RWPE1 (cell line): ENCODE measurements at places on chromosomes 16 and 17.
A peak's percentile ranks its signal among the peaks of the same experiment; 100 is the strongest.

- DNase-seq: peak; percentile 14
Observed at GRCh38 chr17:48100160-48100559, 1.1 kb downstream of the CBX1 start.

- DNase-seq: no peak
Observed at GRCh38 chr16:1393613-1394176, 20.8 kb downstream of the UNKL start.

GRCh38 chr17:27224526-27225315, 69.2 kb upstream of the WSB1 start:
- DNase-seq: no peak

GRCh38 chr16:11328172-11329070, 16.8 kb upstream of the RMI2 start:
- peak; percentile 75 for DNase-seq

DNA sequence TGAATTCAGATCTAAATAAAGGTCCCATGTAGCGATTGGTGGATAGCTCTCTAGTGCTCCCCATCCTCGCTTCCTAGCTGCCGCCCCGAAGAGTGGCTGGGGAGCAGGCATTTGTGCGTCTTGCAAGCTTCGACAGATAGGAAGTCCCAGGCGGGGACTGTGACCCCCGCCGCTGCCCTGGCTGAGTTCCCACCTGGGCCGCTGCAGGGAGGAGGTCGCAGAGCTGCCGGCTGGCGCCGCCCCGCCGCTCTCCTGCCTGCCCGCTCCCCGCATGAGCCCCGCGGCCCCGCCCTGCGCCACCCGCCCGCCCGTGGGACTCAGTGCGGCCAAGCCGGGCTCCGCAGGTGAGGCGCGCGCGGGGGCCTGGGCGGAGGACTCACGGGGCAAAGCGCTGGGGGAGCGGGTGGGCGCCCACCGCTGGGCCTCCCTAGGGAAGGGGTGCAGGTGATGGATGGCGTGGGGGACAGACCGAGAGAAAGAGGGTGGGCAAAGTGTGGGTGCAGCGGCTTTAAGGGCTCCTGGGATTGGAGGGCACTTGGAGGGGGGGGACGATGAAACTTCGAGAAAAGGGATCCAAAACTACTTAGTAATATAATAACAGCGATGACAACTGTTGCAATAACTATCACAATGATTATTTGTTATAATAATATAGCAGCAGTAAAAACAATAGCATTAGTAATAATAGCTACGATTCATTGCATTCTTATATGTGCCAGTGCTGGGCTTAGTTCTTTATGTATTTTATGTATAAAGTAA, at the start of gene OTOA:
Gene OTOA (plus strand): TSS at position 80 of the 759 bp plus-strand sequence. CDS start 14,547 bp downstream, outside the sequence.
- no peak for DNase-seq

DNA sequence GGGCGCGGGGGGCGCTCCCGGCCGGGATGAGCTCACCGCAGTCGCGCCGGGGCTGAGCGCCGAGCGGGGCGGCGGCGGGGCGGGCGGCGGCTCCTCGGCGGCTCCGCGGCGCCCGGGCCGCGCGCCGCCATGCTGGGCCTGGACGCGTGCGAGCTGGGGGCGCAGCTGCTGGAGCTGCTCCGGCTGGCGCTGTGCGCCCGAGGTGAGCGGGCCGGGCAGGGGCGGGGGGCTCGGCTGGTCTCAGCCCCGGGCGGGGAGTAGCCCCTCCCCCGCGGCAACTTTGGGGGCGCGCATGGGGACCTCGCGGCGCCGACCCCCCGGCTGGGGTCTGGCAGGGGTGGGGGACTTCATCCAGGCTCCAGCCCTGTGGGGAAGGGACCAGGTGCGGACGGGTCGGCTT, at the start of gene ARHGDIG:
Gene ARHGDIG (plus strand): TSS at position 40 of the 400 bp plus-strand sequence. CDS start 90 bp downstream, at position 130.
- DNase-seq: no peak

GRCh38 chr17:67594115-67594880, 123.4 kb upstream of the NOL11 start:
- DNase-seq: no peak

DNA sequence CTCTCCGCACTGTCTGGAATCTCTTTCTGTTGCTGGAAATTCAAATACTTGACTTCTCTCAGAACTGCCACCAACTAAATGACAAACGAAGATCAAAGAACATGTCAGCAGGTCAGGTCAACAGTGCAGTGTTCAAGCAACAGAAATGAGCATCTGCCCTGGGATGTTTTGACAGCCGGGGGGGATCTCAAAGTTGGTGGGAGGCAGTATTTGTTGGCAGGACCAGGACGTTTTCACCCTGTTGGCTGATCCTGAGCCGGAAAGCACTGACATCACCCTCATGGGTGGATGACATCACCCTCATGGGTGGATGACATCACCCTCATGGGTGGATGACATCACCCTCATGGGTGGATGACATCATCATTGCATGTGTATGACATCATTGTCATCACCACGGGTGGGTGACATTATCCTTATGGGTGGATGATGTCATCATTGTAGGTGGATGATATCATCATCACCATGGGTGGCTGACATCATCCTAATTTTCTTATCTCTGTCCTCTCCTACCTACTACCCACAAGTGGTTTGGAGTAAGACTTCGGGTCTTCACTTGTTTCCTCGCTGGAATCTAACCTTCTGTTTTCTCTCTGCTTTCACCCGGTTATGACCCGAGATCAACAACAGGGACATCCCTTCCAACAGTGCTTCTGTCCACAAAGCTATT, 18.9 kb downstream of the DNAH17 start:
- peak; percentile 67 for DNase-seq

DNA sequence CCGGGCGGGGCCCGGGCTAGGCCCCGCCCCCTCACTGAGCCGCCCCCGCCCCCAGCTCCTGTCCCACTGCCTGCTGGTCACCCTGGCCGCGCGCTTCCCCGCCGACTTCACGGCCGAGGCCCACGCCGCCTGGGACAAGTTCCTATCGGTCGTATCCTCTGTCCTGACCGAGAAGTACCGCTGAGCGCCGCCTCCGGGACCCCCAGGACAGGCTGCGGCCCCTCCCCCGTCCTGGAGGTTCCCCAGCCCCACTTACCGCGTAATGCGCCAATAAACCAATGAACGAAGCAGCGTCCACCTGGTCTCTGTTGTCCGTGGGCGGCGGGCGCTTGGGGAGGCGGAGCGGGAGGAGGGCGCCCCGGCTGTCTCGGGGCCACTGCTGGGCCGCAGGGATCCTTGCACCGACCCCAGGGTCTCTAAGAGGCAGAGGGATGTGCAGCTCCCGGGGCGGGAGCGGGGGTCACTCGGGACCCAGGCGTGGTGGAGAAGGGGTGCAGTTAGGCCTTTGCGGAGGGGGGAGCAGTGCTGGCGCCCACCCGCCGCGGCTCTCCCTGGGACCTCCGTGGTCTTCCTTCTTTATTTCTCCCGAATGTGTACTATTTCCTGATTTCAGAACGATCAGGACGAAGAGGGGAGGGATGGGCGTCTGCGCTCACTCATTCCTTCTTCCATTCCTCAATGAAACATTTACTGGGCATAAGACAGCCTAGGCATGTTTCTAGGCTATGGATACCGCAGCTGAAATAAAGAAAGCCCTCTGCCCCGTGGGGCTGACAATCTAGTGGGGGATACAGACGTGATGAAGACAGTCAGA, 2.0 kb downstream of the HBZ start:
- DNase-seq: no peak

GRCh38 chr16:12271006-12271405, 294.5 kb downstream of the SNX29 start:
- DNase-seq: no peak

DNA sequence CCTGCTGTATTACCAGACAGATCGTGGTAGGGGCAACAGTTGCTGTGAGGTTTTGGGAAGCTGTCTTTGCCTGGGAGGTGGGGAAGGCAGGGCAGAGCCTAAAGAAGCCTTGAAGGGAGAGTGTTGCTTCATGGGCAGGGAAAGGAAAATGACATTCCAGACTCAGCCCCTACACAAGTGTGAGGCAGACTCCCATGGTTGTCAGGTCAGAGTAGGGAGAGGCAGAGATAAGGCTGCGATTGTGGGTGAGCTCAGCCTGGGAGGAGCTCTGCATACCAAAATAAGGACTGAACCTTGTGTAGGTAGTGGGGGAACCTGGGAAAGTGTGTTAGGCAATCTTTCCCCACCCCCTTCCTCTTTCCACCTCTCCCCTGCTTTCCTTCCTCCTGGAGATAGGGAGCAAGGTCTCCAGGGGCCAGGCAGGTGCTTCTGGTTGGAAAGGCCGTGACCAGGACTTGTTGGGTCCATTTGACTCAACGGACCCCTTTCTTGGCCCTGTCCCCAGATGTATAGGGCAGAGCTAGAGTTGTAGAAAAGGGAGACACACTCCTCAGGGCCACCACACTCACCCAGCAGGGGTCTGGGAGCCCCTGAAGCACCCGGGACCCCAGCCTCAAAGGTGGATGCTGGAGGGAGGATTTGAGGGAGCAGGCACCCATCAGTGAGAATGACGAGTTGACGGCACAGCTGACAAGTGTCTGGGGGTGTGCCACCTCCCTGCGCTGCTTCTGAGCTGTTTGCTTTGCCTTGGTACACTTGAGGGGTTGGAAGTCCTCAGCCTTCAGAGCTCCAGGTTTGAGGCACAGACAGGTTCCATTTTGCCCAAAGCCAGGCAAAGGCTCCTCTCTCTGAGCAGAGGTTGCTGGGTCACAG, 18.5 kb upstream of the TOB1 start:
- peak; percentile 25 for DNase-seq

- DNase-seq: no peak
Observed at GRCh38 chr16:68961778-68962402, 118.6 kb downstream of the TANGO6 start.

GRCh38 chr17:6104956-6105648, 34.9 kb downstream of the WSCD1 start:
- no peak for DNase-seq

DNA sequence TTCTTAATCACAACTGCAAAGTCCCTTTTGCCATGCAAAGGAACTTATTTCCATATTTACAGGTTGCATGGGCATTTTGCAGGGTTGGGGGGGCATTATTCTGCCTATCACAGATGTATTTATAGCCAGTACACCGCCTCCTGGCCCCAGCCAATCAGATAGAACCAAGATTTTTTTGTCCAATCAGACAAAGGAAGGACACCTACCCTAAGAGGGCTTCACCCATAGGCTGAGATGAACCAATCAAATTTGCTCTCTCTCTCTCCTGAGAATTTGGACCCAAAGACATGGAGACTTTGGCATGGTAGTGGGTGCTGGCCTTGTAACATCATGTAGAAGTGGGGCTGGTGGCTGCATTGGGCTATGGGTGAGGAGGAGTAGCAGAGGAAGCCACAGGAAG, 3.9 kb upstream of the KCNG4 start:
- DNase-seq: no peak

- DNase-seq: no peak
Observed at GRCh38 chr17:60602871-60603270, 2.9 kb downstream of the PPM1D start.

- no peak for DNase-seq
Observed at GRCh38 chr16:10495031-10495345, 85.4 kb downstream of the EMP2 start.

DNA sequence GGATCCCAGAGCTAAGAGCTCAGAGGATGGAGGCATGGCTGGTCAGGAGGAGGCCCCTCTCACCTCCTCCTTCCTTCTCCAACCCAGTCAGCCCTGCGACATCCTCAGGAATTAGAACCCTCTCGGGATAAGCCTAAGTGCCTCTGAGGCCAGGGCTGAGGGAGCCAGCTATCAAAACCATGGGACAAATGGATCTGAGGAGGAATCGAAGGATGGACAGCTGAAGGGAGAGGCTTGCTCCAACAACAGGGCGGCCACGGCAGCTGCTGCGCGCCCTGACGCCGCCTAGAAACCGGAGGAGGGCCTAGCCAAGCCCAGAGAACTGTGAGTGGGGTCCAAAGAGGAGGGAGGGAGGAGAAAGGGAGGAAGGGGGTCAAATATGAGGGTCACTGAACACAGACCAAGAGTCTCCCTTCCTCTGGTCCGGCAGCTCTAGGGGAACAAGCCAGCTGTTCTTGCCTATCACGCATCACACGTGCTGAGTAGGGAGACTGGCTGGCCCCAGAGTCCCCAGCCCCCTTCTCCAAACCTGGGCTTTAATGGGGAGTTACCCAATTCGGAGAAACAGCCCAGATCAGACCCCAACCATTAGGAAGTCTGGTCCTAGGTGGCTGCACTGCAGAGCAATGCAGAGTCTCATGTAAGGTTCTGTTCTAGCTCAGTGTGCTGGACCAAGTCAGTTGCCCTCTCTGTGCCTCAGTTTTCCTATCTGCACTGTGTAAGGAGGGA, 5.9 kb upstream of the HOXB13 start:
- DNase-seq: no peak

DNA sequence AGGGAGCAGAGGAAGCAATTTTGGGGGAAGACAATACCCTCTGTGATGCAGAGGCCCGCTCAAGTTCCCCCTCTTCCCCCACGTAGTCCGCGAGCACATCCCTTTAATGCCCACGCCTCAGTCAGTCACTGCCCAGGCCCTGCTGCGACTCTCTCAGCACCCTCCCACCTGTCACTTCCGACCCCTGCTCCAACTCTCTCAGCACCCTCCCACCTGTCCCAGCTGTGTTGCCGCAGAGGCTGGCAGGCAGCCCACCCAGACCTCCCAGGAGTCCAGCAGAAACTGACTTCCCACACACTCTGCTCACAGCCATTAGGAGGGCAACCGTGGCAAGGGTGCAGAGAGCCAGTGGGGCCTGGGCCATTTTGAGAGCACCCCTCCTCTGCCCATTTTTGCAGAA, 92.7 kb downstream of the WSCD1 start:
- DNase-seq: no peak

- no peak for DNase-seq
Observed at GRCh38 chr16:55225972-55226542, 97.9 kb upstream of the IRX6 start.

DNA sequence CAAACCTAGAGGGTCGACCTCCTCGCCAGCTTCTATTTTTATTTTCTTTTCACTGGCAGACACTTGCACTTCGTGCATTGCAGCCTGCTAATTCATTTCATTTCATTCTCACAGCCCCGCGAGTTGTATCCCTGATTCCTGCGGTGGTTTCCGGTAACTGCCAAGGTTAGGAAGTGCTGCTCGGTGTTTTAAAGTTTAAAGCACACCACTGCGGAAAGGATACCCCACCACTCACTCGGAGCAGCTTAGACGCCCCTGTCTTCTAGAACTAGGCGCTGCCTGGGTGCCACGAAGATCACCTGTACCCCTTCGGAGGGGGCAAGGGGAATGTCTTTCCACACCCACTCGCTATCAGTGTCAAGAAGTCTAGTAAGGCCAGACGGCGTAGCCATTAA, 509 bp downstream of the CNEP1R1 start:
- peak; percentile 32 for DNase-seq

GRCh38 chr16:6081320-6081976, 983.9 kb upstream of the EEF2KMT start:
- DNase-seq: peak; percentile 8

GRCh38 chr16:87380403-87380802, 3.2 kb downstream of the FBXO31 start:
- no peak for DNase-seq
